ENCODE measurements at places on chromosomes 16 and 17.

DNA sequence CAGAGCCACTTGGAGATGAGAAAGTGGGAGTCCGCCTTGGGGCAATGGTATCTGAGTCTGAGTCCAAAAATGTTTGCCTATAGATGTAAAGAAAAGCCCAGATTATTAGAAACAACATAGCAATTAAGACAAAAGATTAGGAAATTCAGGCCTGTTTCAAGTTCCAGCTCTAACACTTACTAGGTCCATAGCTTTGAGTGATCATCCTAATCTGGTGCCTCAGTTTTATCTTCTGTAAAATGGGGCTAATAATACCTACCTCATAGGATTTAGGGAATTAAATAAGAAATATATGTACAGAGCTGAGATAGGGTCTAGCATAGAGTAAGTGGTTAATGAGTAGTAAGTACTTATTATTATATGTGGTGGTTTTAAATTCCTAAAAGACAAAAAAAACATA lies 58.6 kb upstream of the NLK start:
- no peak overlapping the region for H3K4me3 ChIP-seq
- H3K36me3 ChIP-seq, result no peaks in the 10 kb centered on the region
- H3K27ac ChIP-seq, result no peak overlapping the region
- DNase-seq, result no peak
- H3K4me1 ChIP-seq, result no peaks in the 10 kb centered on the region
- H3K27me3 ChIP-seq, result peaks cover 12% of the 10 kb centered on the region

- H3K36me3 ChIP-seq, result peaks cover 31% of the 10 kb centered on the region
- no peaks in the 10 kb centered on the region for H3K27me3 ChIP-seq
- no peak for DNase-seq
- H3K27ac ChIP-seq, result no peak overlapping the region
Observed at GRCh38 chr16:17423221-17423620, 47.5 kb downstream of the XYLT1 start.

- H3K27me3 ChIP-seq, result no peaks in the 10 kb centered on the region
- peaks cover 13% of the 10 kb centered on the region for H3K4me1 ChIP-seq
- no peak for DNase-seq
- peaks cover 5% of the 10 kb centered on the region for H3K36me3 ChIP-seq
- H3K27ac ChIP-seq, result no peak overlapping the region
Observed at GRCh38 chr17:57102122-57102521, 17.1 kb downstream of the AKAP1 start.

DNA sequence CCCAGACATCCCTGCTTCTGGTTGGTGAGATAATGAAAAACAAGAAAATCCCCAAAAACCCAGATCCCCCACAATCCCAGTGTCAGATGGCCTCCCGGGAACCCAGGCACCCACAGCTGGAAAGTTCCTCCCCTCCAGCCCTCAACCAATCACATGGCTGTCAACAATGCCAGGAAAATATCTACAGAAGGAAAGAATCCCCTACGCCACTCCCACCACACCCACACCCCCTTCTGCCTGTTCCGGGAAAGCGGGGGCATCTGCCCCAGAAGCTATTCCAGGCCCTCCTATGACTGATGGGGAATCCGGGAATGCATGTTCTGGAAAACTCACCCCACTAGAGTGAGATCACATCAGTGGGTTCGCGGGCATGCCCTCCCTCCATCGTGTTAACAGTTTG lies 1.8 kb downstream of the TMEM95 start:
- no peaks in the 10 kb centered on the region for H3K27me3 ChIP-seq
- peaks cover 10% of the 10 kb centered on the region for H3K36me3 ChIP-seq
- no peak overlapping the region for H3K4me3 ChIP-seq
- H3K4me1 ChIP-seq, result peaks cover 20% of the 10 kb centered on the region
- no peak for DNase-seq
- no peak overlapping the region for H3K27ac ChIP-seq

DNA sequence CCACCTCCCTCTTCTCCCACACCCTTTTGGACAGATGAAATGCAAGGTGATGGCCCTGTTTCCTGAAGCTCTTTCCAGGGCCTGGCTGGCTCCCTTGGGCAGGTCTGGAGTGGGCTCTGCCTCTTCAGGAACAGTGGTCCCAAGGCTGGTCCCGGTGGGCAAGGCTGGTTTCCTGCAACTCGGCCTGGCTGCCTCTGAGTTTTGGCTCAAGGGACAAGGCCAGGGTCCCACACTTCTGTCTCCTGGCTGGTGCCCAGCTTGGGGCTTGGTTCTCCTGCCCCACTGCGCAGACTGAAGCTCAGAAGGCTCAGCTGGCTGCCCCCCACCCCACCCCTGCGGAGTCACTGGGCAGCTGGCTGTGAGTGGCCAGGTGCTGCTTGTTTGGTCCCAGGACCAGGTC lies 3.8 kb upstream of the ACTG1 start:
- H3K4me1 ChIP-seq, result peaks cover 10% of the 10 kb centered on the region
- no peak overlapping the region for H3K27ac ChIP-seq
- peaks cover 17% of the 10 kb centered on the region for H3K36me3 ChIP-seq
- no peak for DNase-seq

DNA sequence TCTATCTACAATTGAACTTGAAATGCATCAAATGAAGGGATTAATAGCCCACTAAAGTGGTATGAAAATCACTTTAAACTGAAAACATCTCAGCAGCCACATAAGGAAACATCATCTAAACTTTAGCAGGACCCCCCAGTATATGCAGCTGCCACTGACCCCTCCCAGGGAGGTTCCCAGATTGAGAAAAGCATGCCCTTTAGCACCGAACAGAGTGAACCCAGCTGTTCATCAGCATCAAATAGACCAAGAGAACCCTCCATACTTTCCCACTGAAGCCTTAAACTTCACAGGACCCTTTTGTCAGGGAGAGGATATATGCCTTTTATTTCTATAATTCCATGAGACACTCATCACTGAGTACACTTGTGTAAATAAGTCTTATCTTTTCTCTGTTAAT lies 44.6 kb downstream of the MYH10 start:
- H3K27ac ChIP-seq, result no peak overlapping the region
- peaks cover 4% of the 10 kb centered on the region for H3K4me1 ChIP-seq
- peaks cover 15% of the 10 kb centered on the region for H3K27me3 ChIP-seq
- no peaks in the 10 kb centered on the region for H3K36me3 ChIP-seq
- no peak overlapping the region for H3K4me3 ChIP-seq

- peaks cover 19% of the 10 kb centered on the region for H3K4me1 ChIP-seq
- H3K27ac ChIP-seq, result no peak overlapping the region
- no peak overlapping the region for H3K4me3 ChIP-seq
Observed at GRCh38 chr17:75091855-75092327, 4.1 kb downstream of the SLC16A5 start.

DNA sequence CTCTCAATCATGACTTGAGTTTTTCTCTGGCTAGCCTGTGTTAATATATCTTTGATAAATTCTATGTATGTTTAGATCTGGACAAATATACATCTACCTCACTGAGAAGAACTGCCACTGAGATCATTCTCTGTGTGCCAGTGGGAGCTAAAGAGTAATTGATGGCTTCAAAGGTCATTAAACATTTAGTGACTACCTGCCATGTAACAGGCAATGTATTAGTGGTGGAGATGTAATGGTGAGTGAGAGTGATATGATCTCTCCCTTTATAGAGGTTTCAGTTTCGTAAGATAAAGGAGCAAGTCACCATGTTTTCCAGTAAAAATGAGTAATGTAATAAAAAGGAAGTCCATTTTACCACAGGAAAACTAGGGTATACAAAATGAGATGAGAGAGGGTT lies 235.8 kb upstream of the CDH8 start:
- H3K4me1 ChIP-seq, result no peaks in the 10 kb centered on the region
- no peak overlapping the region for H3K27ac ChIP-seq
- DNase-seq, result no peak
- no peak overlapping the region for H3K4me3 ChIP-seq
- no peaks in the 10 kb centered on the region for H3K36me3 ChIP-seq
- no peaks in the 10 kb centered on the region for H3K27me3 ChIP-seq

- peak overlapping the region; percentile 21 for H3K27ac ChIP-seq
- no peak overlapping the region for H3K4me3 ChIP-seq
- no peak for DNase-seq
- H3K27me3 ChIP-seq, result no peaks in the 10 kb centered on the region
- no peaks in the 10 kb centered on the region for H3K36me3 ChIP-seq
Observed at GRCh38 chr16:50121278-50121677, 31.8 kb upstream of the TENT4B start.
